ENCODE measurements at places on chromosomes 16 and 17.

- DNase-seq = no peak
Observed at GRCh38 chr17:6045621-6046357, 24.4 kb upstream of the WSCD1 start.

DNA sequence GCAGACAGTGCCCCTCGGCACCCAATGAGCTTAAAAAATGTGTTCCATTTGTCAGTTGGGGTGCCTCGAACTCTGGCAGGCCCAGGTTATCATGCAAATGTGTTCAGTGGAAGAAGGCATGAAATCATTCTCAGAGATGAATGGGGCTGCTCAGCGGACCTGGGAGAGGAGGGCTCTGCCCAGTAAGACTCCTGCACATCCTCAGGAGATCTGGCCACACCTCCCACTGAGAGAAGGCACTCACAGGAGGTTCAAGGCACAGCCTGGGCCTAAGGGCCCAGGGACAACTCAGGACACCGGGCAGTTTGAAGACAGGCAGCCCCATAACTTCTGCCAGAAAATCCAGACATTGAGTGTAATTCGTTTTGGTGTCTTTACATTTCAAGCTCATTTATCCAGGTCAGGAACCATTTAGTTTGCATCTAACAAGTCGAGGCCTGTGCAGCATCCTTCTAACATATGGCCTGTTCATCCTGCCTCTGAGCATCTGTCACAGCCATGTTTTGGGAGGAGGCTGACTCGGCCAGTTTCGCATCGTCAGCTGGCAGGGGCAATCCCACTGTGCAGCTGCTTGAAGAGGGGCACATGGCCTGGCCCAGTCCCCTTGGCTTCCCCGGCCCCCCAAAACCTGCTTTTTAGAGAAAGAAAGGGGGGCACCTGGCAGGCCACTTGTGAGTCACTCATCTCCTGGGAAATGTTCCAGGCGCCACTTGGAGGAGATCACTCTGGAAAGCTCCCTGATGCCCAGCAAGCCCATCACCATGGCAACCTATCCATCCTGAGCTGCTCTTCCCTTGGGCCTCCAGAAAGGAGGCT is 31.2 kb upstream of the BCAR1 start:
- no peak for DNase-seq

GRCh38 chr16:58635502-58635901 is 5.9 kb upstream of the CNOT1 start:
- no peak for DNase-seq

DNA sequence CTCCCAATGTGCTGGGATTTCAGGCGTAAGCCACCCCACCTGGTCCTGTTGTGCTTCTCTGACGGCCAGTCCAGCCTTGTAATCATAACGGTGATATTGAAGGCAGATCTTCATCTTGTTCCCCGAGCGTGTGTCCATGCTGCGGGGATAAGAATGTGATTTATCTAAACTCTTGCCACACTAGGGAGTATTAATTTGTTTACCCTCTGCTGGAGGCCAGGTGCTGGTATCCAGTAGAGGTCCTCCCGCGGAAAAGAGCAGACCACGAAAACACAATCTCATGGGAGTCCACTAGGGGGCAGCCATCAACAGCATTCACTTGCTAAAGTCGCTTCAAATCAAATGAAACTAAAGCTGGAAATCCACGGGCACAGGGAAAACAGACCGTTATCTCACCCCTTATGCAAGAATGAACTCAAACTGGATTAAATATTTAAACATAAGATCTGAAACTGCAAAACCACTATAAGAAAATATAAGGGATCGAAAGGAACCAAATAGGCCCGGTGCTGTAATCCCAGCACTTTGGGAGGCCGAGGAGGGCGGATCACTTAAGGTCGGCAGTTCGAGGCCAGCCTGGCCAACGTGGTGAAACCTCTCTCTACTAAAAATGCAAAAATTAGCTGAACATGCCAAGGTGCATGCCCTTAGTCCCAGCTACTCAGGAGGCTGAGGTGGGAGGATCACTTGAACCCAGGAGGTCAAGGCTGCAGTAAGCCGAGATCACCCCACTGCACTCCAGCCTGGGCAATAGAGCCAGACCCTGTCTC is 22.3 kb upstream of the RBBP6 start:
- peak; percentile 62 for DNase-seq

DNA sequence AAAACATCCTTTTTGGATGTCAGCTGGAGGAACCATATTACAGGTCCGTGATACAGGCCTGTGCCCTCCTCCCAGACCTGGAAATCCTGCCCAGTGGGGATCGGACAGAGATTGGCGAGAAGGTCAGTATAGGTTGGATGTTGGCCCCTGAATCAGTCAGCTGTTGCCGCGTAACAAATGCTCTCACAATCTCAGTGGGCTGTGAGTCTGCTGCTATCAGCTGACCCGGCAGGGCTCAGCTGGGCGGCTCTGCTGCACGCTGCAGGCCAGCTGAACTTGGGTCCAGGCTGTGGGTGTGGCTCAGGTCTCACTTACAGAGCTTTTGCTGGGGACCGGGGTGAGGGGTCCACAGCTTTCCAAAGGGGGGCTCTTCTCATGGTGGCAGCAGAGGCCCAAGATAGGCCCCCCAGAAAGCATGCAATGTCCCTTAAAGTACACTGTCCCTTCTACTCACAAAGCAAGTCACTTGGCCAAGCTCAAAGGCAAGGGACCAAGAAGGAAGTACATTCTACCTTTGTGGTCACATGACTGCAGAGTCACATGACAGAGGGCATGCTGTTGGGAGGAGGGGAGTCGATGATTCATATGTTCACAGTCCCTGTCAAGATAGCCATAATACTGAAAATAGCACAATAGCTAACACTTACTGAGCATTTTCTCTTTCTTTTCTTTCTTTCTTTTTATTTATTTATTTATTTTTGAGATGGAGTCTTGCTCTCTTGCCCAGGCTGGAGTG is 134.2 kb downstream of the ABCC1 start:
- DNase-seq = no peak
